ENCODE measurements at places on chromosomes 3 and 15.

DNA sequence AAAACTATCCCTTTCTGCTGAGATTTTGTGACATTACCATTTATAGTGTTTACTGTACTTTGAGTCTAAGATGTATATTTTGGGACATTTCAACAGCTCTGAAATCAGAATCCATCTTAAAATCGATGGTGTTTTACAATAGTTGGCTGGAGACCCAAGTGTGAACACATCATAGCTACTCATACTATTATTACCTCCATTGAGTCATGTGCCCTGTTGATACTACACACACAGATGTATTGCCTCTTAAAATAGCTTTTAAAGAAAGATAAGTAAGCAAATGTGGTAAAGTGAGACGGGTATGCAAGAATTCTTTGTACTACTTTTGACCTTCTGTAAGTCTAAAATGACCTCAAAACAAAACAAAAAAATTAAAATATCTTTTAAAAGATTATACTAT lies 6.7 kb downstream of the LMOD3 start:
- DNase-seq: no peak

- DNase-seq: peak; percentile 65
Measured at GRCh38 chr15:67107014-67107812, 41.8 kb downstream of the SMAD3 start.

DNA sequence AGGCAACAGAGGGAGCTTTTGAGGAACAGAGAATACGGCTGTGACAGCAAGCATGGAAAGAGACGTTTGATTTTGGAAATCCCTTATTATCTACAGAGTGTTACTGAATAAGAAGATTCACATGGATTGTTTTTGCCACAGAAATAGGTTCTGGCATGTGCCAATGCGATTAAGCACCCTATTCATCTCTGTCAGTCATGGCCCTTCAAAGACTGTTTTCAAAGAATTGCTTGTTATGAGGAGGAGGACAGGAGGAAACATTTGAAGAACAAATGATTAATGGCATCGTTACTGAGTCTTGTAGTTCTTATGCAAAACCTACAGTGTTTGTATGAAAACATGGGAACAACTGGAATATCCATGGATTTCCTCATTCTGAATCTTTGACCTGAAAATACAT lies 86.2 kb downstream of the EPHA6 start:
- DNase-seq: no peak

DNA sequence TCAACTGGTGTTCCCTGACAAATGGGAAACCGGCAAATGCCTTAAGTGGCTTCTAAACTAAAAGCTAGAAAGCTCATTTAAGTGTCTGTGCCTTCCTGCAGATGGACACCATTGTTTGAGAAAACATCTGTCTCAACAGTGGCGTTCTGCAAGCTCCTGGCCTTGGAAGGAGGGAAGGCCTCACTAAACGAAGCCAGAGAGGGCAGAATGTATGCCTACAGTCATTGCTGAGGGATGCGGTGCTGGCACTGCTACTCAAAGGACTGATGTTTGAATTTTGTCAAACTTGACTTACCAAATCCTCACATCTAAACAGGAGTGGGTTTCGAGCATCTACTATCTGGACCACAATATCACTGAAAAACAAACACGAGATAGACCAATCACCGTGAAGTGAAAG lies 12.2 kb downstream of the LSG1 start:
- DNase-seq: no peak

GRCh38 chr3:13879946-13880810 lies at the start of gene WNT7A:
Gene WNT7A (minus strand): TSS chr3:13880071. CDS start chr3:13879816, 255 bp downstream.
- no peak for DNase-seq

GRCh38 chr15:39786447-39787056 lies 3.9 kb upstream of the FSIP1 start:
- no peak for DNase-seq

- no peak for DNase-seq
Measured at GRCh38 chr3:101184111-101184510, 136.3 kb downstream of the IMPG2 start.

Data from H54 (cell line).